ENCODE measurements at places on chromosomes 16 and 17.

DNA sequence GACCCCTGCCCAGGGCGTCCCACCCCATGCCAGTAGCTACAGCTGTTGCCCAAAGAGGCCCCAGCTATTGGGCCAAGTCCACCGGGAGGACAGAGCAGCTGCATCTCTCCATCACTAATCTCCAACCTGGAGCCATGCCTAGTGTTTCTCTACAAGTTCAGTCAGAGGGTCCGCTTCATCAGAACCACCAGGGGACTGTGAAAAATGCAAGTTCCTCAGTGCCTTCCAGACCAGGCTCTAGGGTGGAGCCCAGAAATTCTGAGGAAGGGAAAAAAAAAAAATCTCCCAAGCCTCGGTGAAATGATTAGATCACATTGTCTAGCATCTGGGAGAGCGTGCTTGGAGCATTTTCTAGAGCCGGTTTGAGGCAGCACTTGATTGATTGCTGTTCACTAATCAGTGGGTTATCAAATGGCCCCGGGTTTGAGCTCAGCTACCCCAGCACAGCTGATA is 22.4 kb upstream of the HERPUD1 start:
- DNase-seq: no peak

- DNase-seq: no peak
These were observed 12.0 kb upstream of the CD300A start for GRCh38 chr17:74454197-74455024.

GRCh38 chr16:20799599-20799998 is 6.7 kb downstream of the ERI2 start:
- no peak for DNase-seq

GRCh38 chr17:80899402-80900268 is 92.0 kb upstream of the CHMP6 start:
- DNase-seq: no peak

- DNase-seq: no peak
These were observed 13.0 kb downstream of the SARM1 start for GRCh38 chr17:28384281-28385036.

GRCh38 chr17:38444151-38444550 is 15.9 kb downstream of the ARHGAP23 start:
- DNase-seq: no peak

GRCh38 chr17:48575673-48576478 is 2.3 kb downstream of the HOXB4 start:
- DNase-seq: no peak

GRCh38 chr17:59361386-59361785 is 29.9 kb downstream of the YPEL2 start:
- DNase-seq: no peak

DNA sequence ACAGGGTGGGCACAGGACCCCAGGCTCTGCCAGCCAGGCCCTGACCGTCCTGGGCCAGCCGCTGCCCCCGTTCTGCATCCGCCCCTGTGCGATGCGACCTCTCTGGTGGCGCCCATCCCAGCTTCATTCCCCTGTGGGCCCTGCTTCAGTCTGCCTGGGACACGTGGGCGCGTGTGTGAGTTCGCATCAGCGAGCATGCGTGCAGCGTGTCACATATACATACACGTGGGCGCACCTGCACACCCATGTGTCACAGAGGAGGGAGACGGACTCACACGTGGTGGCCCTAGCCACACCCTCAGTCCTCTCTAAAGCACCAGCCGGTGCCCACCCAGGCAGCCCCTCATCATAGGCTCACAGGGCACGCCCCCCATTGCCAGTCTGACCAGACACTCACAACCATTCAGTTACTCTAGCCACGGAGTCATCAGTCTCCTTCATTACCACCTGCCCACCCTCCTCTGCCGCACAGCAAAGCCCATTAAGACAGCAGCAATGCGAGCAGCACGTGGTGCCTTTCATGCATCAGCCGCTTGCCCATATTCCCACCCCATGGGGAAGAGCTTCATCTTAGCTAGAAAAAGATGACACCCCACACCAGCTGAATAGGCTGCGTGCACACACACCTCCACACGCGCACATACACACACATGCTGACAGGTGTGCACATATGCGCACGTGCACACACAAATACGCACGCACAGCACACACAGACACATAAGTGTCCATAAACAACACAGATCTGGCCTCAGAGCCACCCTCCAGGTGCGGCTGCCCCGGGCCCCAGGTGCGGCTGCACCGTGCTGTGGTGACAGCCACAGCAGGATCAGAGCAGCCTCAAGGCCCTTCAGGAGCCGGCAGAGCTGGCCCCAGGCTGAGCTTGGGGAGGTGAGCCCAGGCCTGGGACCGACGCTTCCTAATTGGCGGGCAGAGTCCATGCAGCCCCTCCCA is 9.5 kb upstream of the CDH15 start:
- DNase-seq: no peak

DNA sequence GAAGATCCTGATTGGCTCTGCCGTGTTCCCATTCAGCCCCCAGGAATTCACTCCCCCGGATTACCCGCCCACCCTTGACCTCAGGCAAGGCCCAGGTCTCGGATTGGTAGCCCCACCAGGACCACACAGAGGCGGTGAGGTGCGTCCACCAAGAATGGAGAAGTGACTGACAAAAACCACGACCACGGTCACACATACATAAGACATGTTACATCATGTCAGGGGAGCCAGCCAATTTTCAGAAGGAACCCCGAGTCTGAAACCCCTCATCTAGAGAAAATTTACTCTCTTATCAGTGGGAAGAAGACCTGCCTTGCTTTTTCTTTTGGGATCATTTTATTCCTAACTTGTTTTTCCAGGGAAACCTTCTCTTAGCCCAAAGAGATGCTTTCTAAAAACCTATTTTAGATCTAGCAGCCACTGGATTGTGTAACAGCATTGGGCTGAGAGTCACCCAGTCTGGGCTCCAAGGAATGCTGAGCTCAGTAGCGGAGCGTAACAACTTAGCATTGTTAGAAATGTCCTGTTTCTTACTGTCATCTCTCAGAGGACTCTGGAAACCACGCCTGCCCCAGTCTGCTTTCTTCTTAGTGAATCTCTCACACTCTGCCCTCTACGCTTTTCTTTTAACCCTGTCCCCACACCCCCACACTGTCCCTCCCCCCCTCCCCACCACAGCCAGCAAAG is 164.1 kb downstream of the CMIP start:
- no peak for DNase-seq
